ENCODE measurements at places on chromosomes 2 and 18.
A peak's percentile ranks its signal among the peaks of the same experiment; 100 is the strongest.

DNA sequence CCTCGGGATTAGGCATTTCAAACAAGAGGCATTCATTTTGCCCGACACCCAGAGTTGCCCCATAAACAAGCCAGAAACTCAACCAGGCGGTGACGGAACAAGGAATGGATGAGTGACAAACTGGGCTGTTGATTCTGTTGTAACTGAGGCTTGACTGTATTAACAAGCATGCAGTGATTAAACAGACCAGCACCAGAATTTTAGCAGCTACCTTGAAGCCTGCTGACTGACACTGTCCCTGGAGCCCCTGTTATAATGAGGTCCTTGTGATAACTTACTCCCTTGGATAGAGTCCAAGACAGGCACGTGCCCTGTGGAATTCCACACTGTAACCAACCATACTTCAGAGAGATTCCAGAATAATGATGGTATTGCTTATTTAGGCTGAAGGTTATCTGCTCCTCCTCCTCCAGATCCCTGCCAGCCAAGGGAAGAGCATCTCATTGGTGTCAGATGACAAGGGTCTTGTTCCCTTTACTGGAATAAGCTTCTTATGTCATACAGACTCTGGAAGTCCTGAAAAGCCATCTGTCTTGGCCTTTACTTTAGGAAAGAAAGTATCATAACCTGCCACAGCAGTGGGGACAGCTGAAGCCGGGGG lies 97.1 kb upstream of the RMDN2 start:
- no peak for DNase-seq

- DNase-seq: no peak
Observed at GRCh38 chr2:144776766-144777165, 256.8 kb upstream of the ZEB2 start.

GRCh38 chr2:232910376-232910775 lies 40.3 kb downstream of the SNORC start:
- DNase-seq: no peak

DNA sequence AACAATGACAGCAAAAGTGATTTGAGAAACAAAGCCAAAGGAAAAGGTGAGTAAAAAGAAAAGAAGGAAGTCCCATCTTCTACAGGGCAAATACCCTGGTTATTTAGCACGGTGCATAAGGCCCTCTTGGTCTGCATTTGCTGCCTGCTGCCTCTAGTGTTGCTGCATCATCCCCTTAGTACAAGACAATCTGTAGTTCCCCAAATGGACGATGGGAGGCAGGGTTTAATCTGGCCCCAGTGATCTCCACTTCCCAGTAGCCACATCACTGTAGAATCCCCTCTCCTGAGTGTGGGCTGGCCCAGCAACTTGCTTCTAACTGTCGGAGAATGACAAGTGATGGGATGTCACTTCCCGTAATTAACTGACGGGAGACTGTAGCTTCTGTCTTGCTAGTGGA lies 85.1 kb downstream of the CTAGE1 start:
- no peak for DNase-seq

DNA sequence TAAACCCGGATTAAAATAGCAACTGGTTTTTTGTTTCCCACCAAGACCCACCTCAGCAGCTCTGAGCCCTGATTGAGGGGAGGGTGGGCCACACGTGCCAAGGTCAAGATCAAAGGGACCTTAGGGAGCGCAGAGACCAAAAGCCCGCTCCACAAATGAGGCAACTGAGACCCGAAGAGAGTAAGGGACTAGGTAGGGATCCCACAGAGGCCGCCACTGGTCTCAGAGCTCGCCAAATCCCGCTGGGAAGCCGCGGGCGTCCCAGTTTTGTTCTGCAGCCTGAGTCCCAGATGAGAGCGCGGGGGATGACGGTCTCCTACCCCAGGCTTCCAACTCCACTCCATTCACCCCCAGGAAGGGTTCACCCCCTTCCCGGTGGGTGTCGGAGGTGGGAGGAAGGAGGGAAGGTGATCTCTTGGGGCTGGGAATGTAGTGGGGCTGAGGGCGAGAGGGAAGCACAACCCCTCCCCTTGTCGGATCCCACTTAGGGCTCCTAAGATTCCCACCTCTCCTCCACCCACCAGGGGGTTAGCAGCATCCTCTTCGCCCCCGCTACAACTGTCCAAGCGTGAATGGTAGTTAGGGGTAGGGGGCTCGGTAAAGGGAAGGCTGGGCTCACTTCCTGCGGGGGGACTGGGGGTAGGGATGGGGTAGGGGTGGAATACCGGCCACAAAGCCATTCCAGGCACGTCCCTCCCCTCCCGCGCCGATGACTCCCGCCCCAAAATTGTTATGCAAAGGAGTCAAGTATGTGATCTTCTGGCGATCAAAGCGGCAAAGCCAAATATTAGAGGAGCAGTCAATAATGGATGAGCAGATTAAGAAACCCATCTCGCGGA lies 7.3 kb upstream of the EN1 start:
- DNase-seq: no peak

DNA sequence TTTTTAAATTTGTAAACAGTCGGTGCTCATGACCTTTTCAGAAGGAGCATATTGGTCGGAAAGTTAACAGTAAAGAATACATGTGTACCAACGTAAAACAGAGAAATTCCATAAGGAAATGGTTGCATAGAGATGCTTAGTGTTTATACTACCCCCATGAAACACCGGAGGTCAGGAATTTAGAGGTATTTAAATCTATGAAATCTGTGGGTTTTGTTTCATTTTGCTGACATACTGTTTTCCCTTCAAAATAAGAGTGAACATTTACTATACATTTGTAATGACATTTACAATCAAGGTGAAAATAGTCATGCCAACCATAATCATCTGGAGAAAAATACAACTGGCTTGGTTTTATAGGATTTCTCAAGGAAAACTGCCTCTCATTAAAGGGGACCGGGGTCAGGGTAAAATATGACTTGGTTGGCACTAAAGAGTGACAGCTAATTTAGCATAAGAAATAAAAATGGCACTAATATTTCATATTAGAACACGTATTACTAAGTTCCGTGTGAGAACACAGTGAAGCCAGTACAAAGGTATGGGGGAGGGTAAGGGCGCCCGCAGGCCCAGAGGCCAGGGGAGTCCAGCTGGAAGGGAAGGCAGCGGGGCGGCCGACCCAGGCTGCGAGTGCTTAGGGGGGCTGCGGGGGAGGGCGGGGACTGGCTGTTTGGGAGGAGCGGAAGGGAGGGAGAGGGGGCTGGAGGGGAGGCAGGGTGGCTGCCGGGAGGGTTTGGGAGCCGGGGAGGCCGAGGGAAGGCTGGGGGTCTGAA lies 1.1 kb upstream of the RNU4ATAC start:
- DNase-seq: no peak

DNA sequence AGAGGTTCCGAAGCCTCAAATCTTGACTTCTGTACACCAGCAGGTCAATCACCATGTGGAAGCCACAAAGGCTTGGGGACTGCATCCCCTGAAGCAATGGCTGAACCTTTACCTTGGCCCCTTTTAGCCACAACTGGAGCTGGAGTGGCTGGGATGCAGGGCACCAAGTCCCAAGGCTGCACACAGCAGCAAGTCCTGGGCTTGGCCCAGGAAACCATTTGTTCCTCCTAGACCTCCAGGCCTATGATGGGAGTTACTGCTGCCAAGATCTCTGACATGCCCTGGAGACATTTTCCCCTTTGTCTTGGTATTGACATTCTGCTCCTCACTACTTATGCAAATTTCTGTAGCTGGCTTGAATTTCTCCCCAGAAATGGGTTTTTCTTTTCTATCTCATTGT lies 285.9 kb downstream of the ASXL3 start:
- DNase-seq: no peak

GRCh38 chr2:191597186-191597751 lies 80.7 kb upstream of the NABP1 start:
- no peak for DNase-seq

DNA sequence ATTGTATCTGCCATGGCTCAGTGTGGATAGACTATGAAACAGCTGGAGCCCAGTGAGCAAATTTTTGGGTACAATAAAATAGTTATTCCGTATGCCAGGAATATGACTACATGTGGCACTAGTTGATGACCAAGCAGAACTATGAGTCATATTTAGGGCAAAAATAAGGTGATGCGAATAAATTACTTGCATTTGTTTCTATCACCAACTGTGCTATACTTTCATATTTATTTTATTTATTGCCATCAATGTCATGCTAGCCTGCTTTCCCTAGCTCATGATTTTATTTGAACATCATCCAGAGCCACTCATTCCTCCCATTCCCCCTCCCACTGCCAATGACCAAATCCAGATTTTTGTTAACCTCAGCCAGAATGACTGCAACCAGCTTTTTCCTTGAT lies 13.3 kb upstream of the FAP start:
- no peak for DNase-seq

DNA sequence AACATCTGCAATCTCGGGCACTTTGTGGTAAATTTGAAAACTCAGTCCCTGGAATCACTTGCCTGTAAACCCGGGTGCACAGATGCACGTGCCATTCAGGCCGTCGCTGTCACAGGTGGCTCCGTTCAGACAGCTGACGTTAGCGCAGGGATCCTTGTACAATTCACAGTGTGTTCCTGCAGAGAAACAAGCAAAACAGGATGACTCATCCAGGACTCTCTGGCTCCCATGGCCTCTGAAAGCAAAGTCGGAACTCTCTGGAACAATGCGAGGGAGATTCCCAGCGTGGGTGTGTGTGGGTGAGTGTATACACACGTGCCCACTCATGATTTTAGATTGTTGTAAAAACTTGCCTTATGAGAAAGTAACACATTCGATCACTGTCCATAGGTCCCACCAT lies 136.1 kb upstream of the PID1 start:
- no peak for DNase-seq

- DNase-seq: no peak
Observed at GRCh38 chr2:30157616-30158015, 10.8 kb downstream of the YPEL5 start.

DNA sequence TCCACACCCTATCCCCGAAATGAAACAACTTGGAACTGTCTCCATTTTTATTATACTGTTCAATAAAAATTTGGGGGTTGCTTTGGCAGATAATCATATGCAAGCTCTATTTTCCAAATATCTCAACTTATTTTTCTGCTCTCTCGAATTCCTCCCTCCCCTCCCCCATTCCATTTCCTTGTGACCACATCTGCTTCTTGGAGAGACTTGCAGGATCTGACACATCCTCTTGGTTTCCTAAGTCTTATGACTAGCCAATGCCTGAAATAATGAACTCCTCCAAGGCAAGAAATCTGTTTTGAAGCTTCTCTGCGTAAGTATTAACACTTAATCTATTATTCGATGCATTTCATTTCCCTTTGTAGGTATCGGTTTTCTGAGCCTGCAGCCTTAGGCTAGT lies 16.1 kb downstream of the TGIF1 start:
- no peak for DNase-seq

GRCh38 chr2:242085941-242086621 lies 216.6 kb downstream of the RTP5 start:
- peak; percentile 70 for DNase-seq

GRCh38 chr2:101116841-101117552 lies 34.2 kb downstream of the TBC1D8 start:
- DNase-seq: no peak
